ENCODE measurements at places on chromosomes 13 and 19.

DNA sequence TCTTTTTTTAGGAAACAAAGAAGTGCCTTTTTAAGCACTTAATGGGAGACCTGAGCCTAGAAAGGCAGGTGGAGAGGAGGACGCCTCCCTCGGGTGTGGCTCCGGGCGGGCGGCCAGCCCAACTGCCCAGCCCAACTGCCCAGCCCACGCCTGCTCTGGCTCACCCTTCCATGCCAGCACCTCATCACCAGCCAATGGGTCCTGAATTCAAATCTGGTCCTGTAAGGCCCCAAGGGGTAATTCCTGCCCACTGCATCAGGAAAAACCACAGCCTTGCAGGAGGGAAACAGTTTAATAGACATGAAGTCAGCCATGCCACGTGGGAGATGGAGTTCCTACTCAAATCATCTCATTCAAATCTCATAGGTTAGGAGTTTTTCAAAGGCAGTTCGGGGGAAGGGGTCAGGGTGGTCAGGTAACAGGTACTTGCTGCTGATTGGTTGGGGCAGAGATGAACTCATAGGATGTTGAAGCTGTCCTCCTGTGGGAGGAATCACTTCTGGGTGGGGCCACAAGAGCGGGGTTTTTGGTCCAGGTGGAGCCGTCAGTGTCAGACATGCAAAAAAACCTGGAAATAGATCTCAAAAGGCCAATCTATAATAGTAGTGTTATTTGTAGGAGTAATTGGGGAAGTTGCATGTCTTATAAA lies 64.9 kb downstream of the HSPH1 start:
- no peak for DNase-seq

DNA sequence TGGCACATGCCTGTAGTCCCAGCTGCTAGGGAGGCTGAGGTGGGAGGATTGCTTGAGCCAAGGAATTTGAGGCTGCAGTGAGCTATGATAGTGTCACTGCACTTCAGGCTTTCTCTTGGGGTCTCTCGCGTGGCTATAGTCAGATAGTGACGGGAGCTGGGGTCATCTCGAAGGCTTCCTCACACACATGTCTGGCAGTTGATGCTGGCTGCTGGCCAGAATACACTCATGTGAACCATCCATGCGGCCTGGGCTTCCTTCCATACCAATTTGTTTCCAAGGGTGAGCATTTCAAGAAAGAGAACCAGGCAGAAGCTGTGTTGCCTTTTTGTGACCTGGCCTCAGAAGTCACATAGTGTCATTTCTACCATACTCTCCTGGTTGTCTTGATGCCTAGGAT lies 26.4 kb downstream of the LEUTX start:
- no peak for DNase-seq

DNA sequence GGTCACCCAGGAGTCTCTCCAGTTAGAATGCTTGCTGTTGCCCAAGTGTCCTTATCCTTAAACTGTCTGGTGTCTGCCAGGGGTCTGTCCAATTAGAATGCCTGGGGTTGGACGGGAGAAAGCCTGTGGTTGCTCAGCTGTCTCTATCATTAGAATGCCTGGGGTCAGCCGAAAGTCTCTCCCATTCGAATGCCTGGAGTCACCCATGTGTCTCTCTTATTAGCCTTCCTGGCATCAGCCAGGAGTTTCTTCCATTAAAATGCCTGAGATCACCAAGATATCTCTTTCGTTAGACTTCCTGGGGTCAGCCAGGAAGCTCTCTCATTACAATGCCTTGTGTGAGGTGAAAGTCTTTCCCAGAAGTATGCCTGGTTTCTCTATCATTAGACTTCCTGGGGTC lies 1521.0 kb downstream of the UQCRFS1 start:
- no peak for DNase-seq

DNA sequence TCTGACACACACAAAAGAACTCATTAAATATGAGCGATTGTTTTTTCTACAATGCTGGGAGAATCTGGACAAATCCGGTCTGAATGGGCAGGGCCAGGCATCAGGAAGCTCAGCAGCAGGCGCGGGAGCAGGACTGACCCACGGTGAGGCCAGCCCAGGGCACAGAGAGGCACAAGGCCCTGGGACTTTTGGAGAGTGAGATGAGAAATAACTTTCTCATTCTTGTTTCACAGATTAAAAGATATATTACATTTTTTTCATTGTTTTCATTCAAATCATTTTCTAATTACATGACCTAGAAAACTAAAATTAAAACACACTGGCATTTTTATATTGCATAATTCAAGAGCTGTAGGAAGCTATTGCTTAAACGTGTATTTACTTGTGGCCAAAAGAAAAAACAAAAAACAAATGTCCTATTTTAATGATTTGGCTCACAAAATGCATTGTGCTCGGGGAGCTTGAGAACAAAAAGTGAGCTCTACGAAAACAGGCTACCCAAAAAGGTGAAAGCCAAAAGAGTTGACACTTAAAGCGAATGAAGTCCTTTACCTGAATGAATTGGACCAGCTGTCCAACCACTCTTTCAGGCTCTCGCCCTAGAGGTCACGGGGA lies 133.1 kb downstream of the TNFRSF19 start:
- no peak for DNase-seq

DNA sequence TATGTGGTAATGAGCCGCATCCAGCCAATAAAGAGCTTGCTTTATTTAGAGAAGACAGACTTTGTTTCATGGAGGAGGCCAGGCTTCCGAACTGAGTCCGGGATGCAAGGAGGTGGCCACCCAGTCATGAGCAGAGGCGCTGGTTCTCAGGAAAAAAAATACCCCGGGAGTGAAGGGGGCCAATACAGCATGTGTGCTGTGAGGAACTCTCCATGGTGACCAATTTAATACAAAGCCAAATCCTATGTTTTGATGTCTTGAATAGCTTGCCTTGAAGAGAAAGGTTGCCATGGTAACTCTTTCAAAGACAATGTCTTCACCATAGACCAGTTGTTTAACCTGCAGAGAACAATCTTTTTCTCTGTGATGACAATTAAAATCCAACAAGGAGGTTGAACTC lies 43.4 kb upstream of the PDCD5 start:
- DNase-seq = no peak

DNA sequence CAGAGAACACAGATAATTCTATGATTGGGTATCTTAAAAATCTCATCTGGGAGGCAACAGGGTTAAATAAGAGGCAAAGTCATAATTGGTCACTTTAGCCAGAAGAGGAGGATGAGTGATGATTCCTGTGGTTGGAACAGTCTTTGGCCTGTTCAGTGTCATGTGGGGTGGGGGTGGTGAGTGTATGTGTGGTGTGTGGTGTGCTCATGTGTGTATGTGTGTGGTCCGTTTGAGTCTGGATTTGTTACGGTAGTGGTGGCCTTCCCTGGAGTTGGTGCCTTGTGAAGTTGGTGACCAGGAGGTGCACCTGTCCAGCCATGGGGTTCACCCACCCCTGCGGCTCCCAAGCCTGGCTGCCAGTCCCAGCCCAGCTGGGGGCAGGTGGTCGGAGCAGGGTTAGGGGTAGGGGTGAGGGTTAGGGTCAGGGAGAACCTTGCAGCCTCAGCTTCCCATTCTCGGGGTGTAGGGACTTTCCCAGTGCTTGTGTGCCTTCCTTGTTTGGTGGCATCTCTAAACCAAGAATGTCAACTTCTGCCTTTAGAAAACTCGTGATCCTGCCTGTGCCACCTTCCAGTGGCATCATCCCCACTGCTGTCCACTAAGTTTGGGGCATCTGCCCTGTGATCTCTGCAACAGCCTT lies 97.5 kb downstream of the RAB20 start:
- DNase-seq = no peak

GRCh38 chr19:5147074-5147977 lies 178.4 kb downstream of the KDM4B start:
- DNase-seq = no peak

GRCh38 chr13:27177852-27178251 lies 6.2 kb upstream of the USP12 start:
- DNase-seq = no peak

GRCh38 chr13:23901365-23901764 lies 4.1 kb upstream of the C1QTNF9B start:
- no peak for DNase-seq

GRCh38 chr13:25494698-25495411 lies 123.1 kb downstream of the ATP8A2 start:
- DNase-seq = no peak

DNA sequence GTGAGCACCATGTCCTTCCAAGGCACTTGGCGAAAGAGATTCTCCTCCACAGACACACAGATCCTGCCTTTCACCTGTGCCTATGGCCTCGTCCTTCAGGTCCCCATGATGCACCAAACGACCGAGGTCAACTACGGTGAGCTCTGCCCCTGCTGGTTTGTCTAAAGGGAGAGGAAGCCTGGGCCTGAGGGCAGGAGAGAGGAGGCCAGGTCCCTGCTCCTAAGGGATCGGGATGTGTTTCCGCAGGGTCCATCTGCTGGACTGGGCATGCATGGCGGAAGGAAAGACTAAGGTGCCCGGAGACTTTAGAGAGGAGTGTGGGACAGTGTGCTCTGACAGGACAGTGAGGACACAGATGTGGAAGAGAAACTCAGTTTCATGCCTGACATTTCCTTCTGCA lies 7.6 kb downstream of the SERPINE3 start:
- no peak for DNase-seq

DNA sequence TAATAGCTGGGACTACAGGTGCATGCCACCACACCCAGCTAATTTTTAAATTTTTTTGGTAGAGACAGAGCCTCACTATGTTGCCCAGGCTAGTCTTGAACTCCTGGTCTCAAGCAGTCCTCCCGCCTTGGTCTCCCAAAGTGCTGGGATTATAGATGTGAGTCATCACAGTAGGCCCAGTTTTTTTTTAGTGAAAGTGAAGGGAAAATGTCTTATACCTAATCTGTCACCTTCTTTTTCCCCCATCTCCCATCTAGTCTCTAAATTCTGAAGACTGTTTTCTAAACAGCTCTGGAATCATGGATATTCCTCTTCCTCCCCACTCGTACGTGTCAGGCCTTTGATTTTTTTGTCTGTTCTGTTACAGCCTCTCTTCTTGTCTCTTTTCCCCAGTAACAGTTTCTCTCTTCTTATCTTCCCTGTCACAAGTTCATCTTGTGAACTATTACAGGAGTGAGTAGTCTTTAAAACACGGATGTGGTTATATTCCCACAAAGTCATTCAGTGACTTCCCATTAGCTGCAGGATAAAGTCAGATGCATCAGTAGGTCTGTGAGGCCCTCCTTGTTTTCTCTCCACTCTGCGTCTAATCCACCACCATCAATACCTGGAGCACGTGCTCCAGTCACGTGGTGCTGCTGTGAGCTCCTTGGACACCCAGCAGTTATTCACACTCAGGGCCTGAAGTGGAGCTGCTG lies 2.9 kb downstream of the CDC16 start:
- no peak for DNase-seq
